ENCODE measurements at places on chromosomes 7 and 10. TPM values are rescaled to one million over a fixed set of nuclear protein-coding genes. Genes with fewer than 3 reads are reported as not detected.

DNA sequence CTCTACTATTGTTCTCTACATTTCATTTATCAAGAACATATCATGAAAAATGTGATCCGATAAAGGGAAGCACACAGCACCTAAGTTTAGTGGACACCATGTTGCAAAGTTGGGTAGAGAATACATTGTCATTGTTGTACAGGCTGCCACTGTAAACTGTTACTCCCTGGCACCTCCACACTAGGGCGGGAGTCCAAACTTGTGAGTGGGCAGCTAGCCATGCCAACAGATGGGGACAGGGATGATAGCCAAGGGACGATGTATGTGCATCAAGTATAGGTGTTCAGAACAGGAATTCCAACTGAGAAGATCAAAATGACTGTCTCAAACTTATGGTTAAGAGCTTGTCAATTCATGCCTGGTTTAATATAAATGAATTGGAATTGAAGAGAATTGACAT lies 31.1 kb upstream of the COMMD3 start:
- H3K27me3 ChIP-seq: no peaks in the 10 kb centered on the region
- no peaks in the 10 kb centered on the region for H3K4me1 ChIP-seq
- no peak for DNase-seq
- no peak overlapping the region for H3K27ac ChIP-seq
- H3K4me3 ChIP-seq: no peak overlapping the region

The ARHGAP22 gene
- 7.2 TPM for total RNA-seq

DNA sequence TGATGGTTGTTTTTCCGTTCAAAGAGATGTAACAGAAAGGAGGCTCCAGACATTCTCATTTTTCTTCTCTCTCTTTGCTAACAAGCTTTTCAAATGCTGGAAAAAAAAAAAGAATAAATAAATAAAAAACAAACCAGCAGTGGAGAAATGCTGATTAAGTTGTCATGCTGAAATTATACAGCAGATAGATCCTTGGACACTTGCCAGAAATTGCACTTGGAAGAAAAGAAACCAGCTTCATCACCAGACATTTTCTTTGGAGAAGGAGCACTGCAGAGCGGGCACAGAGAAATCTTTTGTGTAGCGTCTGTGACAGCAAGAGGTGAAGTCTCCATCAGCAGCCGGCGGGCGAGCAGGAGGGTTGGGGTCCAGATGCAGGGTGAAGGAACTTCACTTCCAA lies 55.8 kb downstream of the CLRN3 start:
- no peaks in the 10 kb centered on the region for H3K27me3 ChIP-seq
- H3K4me1 ChIP-seq: no peaks in the 10 kb centered on the region
- no peak for DNase-seq
- no peak overlapping the region for H3K4me3 ChIP-seq
- H3K27ac ChIP-seq: no peak overlapping the region
- H3K36me3 ChIP-seq: no peaks in the 10 kb centered on the region

The GPNMB gene
- 147 TPM for total RNA-seq

- DNase-seq: no peak
- H3K27ac ChIP-seq: no peak overlapping the region
- no peaks in the 10 kb centered on the region for H3K4me1 ChIP-seq
- H3K27me3 ChIP-seq: no peaks in the 10 kb centered on the region
- no peaks in the 10 kb centered on the region for H3K36me3 ChIP-seq
Measured at GRCh38 chr7:22662556-22663356, 64.2 kb upstream of the IL6 start.

DNA sequence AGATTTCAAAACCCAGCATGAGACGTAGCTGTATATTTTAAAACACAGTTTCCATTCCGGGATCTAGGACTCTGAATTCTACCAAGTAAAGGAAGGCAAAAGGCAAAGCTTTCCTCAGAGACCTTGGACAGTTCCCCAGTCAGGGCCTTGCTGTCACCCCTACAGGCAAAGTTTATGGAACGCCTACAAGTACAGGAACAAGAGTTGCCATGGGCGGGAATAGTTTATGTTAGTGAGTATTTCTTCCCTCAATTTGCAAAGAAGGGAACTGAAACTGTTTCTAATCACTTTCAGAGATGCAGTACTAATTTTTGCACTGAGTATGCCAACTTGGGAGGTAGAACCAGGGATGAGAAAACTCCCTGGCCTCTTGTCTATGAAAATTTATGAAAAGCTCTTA lies 68.2 kb upstream of the LRGUK start:
- DNase-seq: no peak
- no peak overlapping the region for H3K4me3 ChIP-seq
- no peaks in the 10 kb centered on the region for H3K36me3 ChIP-seq

DNA sequence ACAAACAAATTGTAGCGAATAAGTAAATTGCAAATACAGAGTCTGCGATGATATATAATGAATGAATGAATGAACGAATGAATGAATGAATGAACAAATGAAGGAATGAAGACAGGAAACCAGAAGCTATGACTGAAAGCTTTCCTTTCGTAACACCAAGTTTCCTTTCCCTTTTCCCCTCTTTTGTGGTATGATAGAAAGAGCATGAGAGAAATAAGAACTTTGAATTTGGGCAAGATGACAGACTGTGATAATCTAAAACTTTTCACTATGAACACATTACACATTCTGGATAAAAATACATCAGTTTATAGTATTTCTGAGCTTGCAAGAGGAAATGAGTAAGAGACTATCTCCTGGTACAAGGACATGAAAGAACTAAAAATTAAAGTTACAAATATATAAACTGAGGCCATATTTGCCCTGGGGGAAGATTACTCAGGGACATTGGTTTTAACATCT lies 8.4 kb upstream of the UCN3 start:
- no peak overlapping the region for H3K4me3 ChIP-seq
- no peak for DNase-seq
- no peaks in the 10 kb centered on the region for H3K36me3 ChIP-seq

The SLC13A1 gene
- not detected for total RNA-seq

DNA sequence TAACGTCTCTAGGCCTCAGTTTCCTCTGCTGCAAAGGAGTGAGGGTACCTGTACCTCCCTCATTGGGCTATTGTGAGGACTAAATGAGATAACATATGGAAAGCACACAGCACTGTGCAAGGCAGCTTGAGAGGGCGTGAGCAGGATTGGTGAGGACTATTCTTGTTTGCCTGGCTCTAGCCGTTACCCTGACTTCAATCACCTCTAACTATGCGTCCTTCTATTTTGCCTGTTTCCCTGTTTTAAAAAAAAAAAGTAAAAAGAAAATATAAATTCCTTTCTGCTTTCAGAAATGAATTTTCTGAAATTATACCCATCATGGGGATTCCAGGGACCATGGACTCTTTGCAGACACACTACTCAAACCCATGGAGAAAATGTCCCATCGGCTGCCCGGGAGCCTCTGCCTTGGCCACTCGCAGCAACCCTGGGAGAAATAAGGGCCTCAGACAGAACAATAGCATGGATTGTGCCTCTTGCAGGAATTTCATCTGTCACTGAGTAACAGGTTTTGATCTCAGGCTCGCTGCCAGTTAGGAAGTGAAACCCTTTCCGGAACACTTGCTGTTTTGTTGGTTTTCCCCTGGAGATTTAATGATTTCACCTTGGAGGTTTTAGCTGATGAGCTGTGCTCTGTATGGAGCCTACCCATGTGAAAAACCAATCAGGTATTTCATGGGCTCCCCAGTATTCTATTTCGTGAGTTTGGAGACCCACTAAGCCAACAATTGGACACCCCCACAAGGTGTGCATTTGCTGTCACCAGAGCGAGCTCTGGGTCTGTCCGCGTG lies 55.6 kb downstream of the STEAP1B start:
- no peaks in the 10 kb centered on the region for H3K36me3 ChIP-seq
- peak overlapping the region; percentile 84 for H3K27ac ChIP-seq
- no peaks in the 10 kb centered on the region for H3K27me3 ChIP-seq
- peaks cover 32% of the 10 kb centered on the region for H3K4me1 ChIP-seq
- peak; percentile 28 for DNase-seq
- H3K4me3 ChIP-seq: no peak overlapping the region

DNA sequence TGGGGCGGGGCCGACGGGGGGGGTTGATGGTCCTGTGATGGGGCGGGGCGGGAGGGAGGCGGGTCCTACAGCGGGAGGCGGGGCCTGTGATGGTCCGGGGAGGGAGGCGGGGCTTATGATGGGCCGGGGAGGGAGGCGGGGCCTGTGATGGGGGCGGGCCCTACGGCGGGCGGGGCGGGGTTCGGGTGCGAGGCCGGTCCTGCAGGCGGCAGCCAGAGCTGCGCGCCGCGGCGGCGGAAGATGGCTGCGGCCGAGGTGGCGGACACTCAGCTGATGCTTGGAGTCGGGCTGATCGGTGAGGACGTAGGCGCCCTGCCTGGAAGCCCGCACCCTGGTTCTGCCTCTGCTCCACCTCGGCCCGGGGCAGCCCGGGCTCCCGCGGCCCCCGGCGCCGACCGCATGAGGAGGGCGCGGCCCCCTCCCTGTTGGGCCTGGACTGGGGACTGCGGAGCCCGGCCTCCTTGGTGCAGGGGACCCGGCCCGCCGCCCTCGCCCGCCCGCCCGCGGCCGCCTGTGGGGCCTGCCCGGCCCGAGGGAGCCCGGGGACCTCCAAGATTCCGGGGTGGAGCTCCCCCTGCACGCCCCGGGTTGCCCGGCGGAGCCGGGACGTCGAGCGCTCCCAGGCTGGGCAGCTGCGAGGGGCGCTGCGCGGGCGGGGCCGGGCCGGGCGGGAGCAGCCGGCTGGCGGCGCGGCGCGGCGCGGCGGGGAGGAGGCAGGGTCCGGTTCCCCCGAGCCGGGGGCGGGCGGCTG lies at the start of gene DENND10:
Gene DENND10 (plus strand): TSS at position 211 of the 751 bp plus-strand sequence. CDS start 30 bp downstream, at position 241.
- peaks cover 19% of the 10 kb centered on the region for H3K4me1 ChIP-seq
- peak; percentile 95 for DNase-seq
- no peaks in the 10 kb centered on the region for H3K36me3 ChIP-seq
- peak within 1 kb of the TSS; percentile 96 for H3K4me3 ChIP-seq
- H3K27ac ChIP-seq: peak within 1 kb of the TSS; percentile 83

The FASTK gene
- total RNA-seq: 86.1 TPM

DNA sequence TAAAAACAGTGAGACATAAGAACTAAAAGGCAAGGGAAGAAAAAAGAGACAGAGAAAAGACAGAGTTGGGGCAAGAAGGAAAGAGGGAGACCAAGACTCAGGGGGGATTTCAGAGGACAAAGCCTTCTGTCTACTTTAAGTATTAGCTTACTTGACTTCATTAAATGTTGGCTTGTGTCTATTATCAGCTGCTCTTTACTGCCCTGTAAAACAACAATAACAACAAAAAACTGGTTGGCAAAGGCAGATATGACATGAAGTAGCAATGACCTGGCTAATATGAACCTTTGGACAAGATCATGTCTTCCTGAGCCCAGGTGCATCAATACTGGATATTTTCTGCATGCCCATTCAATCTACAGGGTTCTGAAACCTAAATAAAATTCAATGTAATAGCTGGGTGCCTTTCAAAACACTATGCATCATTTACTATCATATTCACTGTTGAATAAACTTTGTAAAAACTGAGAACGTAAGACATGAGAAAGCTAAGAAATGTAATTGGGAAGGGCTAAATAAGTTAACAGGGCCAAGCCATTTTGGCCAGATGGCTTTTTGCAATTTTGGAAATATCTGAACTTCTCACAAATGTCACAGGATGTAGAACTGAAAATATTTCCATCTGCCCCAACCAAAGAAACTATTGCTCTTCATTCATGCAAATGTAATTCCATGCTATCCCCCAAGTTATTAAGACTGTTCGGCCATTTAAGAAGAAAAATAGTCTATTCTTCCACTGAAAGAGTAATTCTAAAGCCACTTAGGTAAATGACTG lies 49.4 kb downstream of the LRRN3 start:
- no peak for DNase-seq
- H3K4me1 ChIP-seq: peaks cover 11% of the 10 kb centered on the region
- no peak overlapping the region for H3K27ac ChIP-seq
- no peaks in the 10 kb centered on the region for H3K36me3 ChIP-seq

The OR2A42 gene
- total RNA-seq: 0.10 TPM

The MYH16 gene
- total RNA-seq: not detected

DNA sequence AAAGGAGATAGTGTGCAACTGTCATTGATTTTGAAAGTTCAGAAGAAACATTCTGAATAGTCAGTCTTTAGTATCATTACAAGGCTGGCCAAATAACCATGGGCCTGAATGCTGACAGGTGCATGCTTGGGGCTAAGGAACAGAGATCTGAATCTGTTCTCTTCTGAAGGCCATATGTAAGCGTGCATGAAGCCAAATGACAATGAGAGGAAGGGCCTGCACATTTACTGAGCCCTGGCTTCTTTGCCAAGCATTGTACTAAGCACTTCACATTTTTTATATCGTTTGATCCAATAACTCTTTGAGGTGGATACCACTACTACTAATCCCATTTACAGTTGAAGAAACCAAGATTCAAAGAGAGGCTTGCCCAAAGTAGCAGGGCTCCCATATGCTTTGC lies 22.5 kb upstream of the TIAL1 start:
- no peak overlapping the region for H3K4me3 ChIP-seq
- no peaks in the 10 kb centered on the region for H3K36me3 ChIP-seq
- no peak overlapping the region for H3K27ac ChIP-seq
- DNase-seq: no peak
- no peaks in the 10 kb centered on the region for H3K27me3 ChIP-seq

The TMEM130 gene
- total RNA-seq: 0.30 TPM

The LDB3 gene
- 0.67 TPM for total RNA-seq

DNA sequence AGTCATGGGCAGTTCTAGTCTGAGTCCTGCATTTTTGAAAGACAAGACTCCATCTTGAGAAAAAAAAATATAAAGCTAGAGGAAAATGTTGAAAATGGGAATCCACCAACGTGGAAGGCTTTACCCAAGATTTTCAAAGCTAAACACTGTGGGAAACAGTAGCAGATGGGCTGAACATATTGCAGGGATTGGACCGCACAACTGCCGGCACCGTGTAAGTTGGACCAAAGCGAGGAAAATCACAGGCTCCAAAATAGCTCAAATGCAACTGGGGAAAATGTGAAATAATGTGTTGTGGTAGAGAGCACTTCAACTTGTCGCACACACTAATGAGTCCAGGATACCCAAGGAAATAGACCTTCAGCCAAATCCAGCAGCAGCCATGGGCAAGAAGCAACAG lies 26.4 kb upstream of the ADRB1 start:
- no peak overlapping the region for H3K4me3 ChIP-seq
- H3K4me1 ChIP-seq: peaks cover under 1% of the 10 kb centered on the region
- H3K27ac ChIP-seq: no peak overlapping the region
- no peaks in the 10 kb centered on the region for H3K27me3 ChIP-seq
- no peak for DNase-seq

GRCh38 chr7:45921699-45922519 lies 837 bp upstream of the IGFBP3 start:
- peaks cover 32% of the 10 kb centered on the region for H3K4me1 ChIP-seq
- no peaks in the 10 kb centered on the region for H3K36me3 ChIP-seq
- H3K4me3 ChIP-seq: no peak overlapping the region

The HYAL4 gene
- total RNA-seq: not detected

- H3K36me3 ChIP-seq: no peaks in the 10 kb centered on the region
- H3K27ac ChIP-seq: no peak overlapping the region
- no peak overlapping the region for H3K4me3 ChIP-seq
- peaks cover 15% of the 10 kb centered on the region for H3K4me1 ChIP-seq
Measured at GRCh38 chr10:32972929-32973328, 14.9 kb upstream of the ITGB1 start.

All from upper lobe of left lung (tissue), 6 donors.